MCF 10A (cell line): ENCODE measurements at places on chromosomes 13 and 19. TPM values are rescaled to one million over a fixed set of nuclear protein-coding genes. Genes with fewer than 3 reads are reported as not detected.

CYP4F8 gene
- total RNA-seq = not detected in 2 replicates

USE1 gene
- total RNA-seq = 29.9 and 47.9 TPM in 2 replicates

SGCG gene
- total RNA-seq = 0.20 TPM in 1 of 2 replicates, not detected in the other

ACER1 gene
- total RNA-seq = not detected in 2 replicates

NLRP4 gene
- total RNA-seq = not detected in 2 replicates

LYL1 gene
- total RNA-seq = not detected in 2 replicates

UPK1A gene
- not detected in 2 replicates for total RNA-seq

DNA sequence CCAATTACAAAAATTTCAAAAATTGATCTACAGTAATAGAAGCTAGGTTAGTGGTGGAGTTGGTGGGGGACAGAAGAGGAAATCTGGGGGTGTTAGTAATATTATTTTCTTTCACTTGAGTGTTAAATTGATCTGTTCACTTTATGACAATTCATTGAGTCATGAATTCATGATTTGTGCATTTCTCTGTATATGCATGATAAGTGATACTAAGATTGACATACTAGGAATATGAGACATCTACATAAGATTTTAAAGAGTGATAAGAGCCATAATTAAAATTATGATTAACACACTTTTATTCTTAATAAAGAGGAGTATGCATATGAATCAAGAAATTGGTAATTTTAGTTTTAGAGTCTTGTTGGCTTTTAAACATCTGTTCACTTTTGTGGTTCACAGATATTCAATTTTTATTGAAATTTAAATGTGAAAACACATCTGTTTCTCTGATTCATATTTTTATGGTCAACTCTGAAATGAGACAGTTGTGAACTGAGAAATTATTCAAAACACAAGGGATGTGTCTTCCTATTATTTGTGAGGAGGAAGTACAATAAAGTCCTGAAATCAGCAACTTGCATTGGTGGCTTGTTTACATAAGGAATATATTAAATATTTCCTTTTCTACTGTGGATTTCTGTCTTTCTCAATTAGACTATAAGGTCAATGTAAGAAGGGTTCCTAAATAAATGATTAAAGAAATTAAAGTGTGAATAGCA, 196.5 kb downstream of the ITGBL1 start:
- no peaks in the 10 kb centered on the region for H3K27me3 ChIP-seq
- no peaks in the 10 kb centered on the region for H3K36me3 ChIP-seq
- H3K4me1 ChIP-seq = peaks cover 18% of the 10 kb centered on the region
- no peak overlapping the region for H3K4me3 ChIP-seq
- DNase-seq = no peak

- no peaks in the 10 kb centered on the region for H3K27me3 ChIP-seq
- no peak overlapping the region for H3K27ac ChIP-seq
- H3K4me1 ChIP-seq = no peaks in the 10 kb centered on the region
- H3K4me3 ChIP-seq = no peak overlapping the region
These were observed 919.9 kb downstream of the SLITRK1 start for GRCh38 chr13:82962397-82962796.

DNA sequence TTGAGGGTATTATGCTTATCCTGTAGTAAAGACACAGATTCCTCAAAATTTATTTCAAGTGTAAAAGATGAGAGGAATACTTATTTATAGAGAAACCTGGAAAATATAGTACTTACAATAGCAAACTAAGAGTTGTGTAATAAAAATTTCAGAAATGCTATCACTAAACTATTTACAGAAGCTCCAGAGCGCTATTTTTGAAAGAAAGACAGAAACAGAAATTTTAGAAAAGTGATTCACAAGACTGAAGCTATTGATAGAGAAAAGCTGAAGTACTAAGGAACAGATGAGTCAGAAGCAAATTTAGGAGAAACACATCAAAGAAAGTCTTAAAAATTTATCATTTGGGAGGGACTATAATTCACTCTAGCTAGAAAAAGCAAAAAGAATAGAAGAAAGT, 1174.2 kb downstream of the DIAPH3 start:
- H3K27ac ChIP-seq = no peak overlapping the region
- no peaks in the 10 kb centered on the region for H3K4me1 ChIP-seq
- no peaks in the 10 kb centered on the region for H3K36me3 ChIP-seq

DNA sequence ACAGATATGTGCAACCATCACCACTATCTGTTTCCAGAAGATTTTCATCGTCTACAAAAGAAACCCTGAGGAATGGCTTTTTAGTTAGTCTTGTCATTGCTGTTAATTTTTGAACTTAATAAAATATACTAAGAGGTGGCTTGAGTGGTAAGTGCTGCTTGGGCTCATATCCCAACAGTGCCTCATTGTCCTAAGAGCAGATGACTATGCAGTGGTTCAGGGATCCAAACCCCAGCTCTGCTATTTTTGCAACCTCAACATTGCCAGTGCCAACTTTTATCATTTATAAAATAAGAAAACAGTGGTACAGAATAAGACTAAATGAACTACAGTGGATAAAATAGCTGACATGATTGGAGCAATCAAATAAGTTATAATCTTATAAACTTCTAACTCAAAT, 123.2 kb upstream of the SLC7A1 start:
- no peak overlapping the region for H3K27ac ChIP-seq
- H3K4me3 ChIP-seq = no peak overlapping the region
- no peak for DNase-seq
- no peaks in the 10 kb centered on the region for H3K36me3 ChIP-seq
- peaks cover 25% of the 10 kb centered on the region for H3K27me3 ChIP-seq

- peaks cover 51% of the 10 kb centered on the region for H3K36me3 ChIP-seq
- H3K27me3 ChIP-seq = no peaks in the 10 kb centered on the region
- H3K4me3 ChIP-seq = no peak overlapping the region
- peaks cover 28% of the 10 kb centered on the region for H3K4me1 ChIP-seq
These were observed 72.3 kb downstream of the LATS2 start for GRCh38 chr13:20988909-20989655.

GRCh38 chr13:30739761-30740642, 4.7 kb downstream of the ALOX5AP start:
- peak overlapping the region; percentile 68 for H3K27ac ChIP-seq
- peak overlapping the region; percentile 23 for H3K4me3 ChIP-seq
- peak; percentile 78 for DNase-seq
- H3K36me3 ChIP-seq = no peaks in the 10 kb centered on the region
- H3K27me3 ChIP-seq = no peaks in the 10 kb centered on the region

DNA sequence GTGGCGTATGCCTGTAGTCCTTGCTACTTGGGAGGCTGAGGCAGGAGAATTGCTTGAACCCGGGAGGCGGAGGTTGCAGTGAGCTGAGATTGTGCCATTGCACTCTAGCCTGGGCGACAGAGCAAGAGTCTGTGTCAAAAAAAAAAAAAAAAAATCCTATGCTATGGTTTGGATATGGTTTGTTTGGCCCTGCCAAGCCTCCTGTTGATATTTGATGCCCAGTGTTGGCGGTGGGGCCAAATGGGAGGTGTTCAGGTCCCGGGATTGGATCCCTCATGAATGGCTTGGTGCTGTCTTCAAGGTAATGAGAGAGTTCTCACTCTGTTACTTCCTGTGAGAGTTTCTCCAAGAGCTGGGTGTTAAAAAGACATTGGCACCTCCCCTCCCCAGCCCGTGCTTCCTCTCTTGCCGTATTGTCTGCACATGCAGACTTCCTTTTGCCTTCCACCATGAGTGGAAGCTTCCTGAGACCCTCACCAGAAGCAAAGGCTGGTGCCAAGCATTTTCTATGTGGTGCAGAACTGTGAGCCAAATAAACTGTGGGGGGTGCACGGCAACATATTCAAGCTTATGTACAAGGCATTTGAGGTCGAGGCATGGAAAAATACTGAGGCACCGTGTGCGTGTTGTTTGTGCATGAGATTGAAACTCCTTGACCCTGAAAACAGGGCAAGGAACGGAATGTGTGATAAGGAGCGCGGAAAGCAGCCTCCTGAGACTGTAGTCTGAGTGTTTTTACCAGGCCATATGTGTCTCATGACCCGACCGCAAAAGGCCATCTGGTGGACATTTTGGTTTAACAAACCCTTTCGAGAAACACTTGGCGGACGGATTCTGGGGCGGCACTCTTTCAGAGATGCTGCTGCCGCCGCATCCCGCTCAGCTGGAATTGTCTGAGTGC, 7.3 kb downstream of the SIGLEC9 start:
- H3K4me3 ChIP-seq = no peak overlapping the region
- no peaks in the 10 kb centered on the region for H3K4me1 ChIP-seq
- no peaks in the 10 kb centered on the region for H3K36me3 ChIP-seq
- H3K27me3 ChIP-seq = no peaks in the 10 kb centered on the region

- no peaks in the 10 kb centered on the region for H3K36me3 ChIP-seq
- DNase-seq = no peak
- H3K4me1 ChIP-seq = peaks cover 20% of the 10 kb centered on the region
- no peak overlapping the region for H3K4me3 ChIP-seq
These were observed 354 bp downstream of the CYP4F3 start for GRCh38 chr19:15640904-15641597.

DNA sequence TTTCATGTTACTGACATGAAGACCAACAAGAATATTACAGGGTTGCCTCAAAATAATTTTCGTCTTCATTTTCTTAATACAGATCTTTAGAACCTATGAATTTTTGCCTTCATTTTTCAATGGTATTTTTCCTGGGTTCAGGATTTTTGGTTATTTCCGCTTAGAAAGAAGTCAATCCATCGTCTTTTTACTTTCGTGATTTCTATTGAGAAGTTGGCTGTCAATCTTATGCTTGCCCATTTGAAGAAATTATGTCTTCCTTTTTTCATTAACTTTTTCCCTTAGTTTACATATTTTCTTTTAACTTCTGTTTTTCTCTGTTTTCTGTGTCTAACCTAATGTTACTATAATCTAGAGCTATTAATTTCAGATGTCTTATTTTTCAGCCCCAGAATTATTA, 868.9 kb upstream of the SLC10A2 start:
- H3K27ac ChIP-seq = no peak overlapping the region
- H3K4me1 ChIP-seq = no peaks in the 10 kb centered on the region
- H3K4me3 ChIP-seq = no peak overlapping the region
- DNase-seq = no peak
- H3K36me3 ChIP-seq = no peaks in the 10 kb centered on the region

GRCh38 chr19:32287811-32288227, 57.6 kb upstream of the ZNF507 start:
- peak; percentile 43 for DNase-seq
- peaks cover 6% of the 10 kb centered on the region for H3K36me3 ChIP-seq
- no peaks in the 10 kb centered on the region for H3K4me1 ChIP-seq
- H3K4me3 ChIP-seq = no peak overlapping the region
- no peak overlapping the region for H3K27ac ChIP-seq

- no peak overlapping the region for H3K27ac ChIP-seq
- DNase-seq = peak; percentile 39
- H3K4me1 ChIP-seq = peaks cover 17% of the 10 kb centered on the region
- peak overlapping the region; percentile 58 for H3K4me3 ChIP-seq
These were observed 831 bp downstream of the PGPEP1 start for GRCh38 chr19:18340990-18341868.

GRCh38 chr19:5155586-5156210, 184.9 kb downstream of the PTPRS start:
- no peak overlapping the region for H3K4me3 ChIP-seq
- H3K36me3 ChIP-seq = peaks cover 14% of the 10 kb centered on the region
- H3K4me1 ChIP-seq = no peaks in the 10 kb centered on the region
- no peaks in the 10 kb centered on the region for H3K27me3 ChIP-seq
- H3K27ac ChIP-seq = no peak overlapping the region
- no peak for DNase-seq

GRCh38 chr19:39299404-39299803, 3.2 kb downstream of the IFNL1 start:
- no peaks in the 10 kb centered on the region for H3K4me1 ChIP-seq
- H3K27ac ChIP-seq = no peak overlapping the region
- no peaks in the 10 kb centered on the region for H3K36me3 ChIP-seq

DNA sequence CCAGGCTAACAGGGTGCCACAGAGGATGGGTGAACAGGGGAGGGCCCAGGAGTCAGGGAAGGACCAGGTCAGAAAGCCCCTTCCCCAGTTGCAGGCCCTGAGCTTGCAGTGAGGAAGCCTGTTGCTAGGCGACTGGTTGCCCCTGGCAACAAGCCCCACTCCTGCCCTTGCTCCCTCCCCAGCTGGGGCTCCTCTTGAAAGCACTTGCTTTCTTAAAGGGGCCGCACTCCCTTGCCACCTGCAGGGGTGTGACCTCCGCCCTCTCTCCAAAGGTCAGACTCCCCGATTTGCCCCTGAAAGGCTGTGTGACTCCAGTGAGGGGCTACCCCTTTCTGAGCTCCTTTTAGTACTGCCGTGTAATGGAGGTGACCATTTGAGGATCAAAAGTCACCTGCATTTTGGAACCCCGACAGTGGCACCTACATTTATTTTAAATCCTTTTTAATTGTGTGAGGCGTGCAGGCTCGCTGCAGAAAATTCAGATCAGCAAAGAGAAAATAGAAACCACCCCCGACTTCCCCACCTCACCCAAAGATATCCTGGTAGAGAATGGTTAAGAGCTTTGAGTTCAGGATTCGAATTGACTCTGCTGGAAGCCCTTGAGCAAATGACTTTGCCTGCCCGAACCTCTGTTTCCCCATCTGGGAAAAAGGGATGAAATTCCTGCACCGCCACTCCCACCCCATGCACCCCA, 4.8 kb downstream of the FCHO1 start:
- peaks cover 15% of the 10 kb centered on the region for H3K4me1 ChIP-seq
- no peak overlapping the region for H3K27ac ChIP-seq
- H3K4me3 ChIP-seq = no peak overlapping the region
- DNase-seq = no peak
- H3K36me3 ChIP-seq = no peaks in the 10 kb centered on the region

GRCh38 chr13:35723053-35723461, 246.6 kb upstream of the MAB21L1 start:
- no peak for DNase-seq
- no peaks in the 10 kb centered on the region for H3K36me3 ChIP-seq
- H3K27ac ChIP-seq = no peak overlapping the region
- peaks cover 5% of the 10 kb centered on the region for H3K4me1 ChIP-seq
- H3K4me3 ChIP-seq = no peak overlapping the region
- H3K27me3 ChIP-seq = no peaks in the 10 kb centered on the region

DNA sequence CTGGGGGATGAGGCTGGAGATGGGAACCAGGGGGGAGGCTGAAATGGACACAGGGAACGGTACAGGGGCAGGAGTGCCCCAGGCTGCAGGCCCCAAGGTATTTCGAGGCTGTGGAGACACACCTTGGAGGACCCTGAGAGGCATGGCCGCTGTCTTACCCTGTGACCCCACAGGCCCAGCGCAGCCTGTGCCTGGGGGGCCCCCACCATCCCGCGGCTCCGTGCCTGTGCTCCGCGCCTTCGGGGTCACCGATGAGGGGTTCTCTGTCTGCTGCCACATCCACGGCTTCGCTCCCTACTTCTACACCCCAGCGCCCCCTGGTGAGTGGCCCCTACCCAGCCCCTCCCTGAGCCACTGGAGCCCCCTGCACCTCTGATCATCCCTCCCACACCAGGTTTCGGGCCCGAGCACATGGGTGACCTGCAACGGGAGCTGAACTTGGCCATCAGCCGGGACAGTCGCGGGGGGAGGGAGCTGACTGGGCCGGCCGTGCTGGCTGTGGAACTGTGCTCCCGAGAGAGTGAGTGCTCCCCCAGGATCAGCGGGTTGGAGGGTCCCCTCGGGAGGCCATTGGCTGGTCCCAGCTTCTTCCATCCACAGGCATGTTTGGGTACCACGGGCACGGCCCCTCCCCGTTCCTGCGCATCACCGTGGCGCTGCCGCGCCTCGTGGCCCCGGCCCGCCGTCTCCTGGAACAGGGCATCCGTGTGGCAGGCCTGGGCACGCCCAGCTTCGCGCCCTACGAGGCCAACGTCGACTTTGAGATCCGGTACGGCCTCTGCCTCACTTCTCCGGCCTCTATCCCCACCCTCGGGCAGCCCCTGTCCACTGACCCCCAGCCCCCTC, 16.9 kb upstream of the SPIB start:
- H3K36me3 ChIP-seq = peaks cover 28% of the 10 kb centered on the region
- H3K27ac ChIP-seq = no peak overlapping the region
- DNase-seq = no peak
- no peak overlapping the region for H3K4me3 ChIP-seq
- H3K4me1 ChIP-seq = no peaks in the 10 kb centered on the region

GRCh38 chr19:18101268-18101667, 3.7 kb downstream of the MAST3 start:
- H3K4me1 ChIP-seq = peaks cover 6% of the 10 kb centered on the region
- no peaks in the 10 kb centered on the region for H3K36me3 ChIP-seq
- H3K4me3 ChIP-seq = no peak overlapping the region
- H3K27me3 ChIP-seq = no peaks in the 10 kb centered on the region
